Ovary (tissue), 10 donors: ENCODE measurements at places on chromosomes 1 and 21. TPM values are rescaled to one million over a fixed set of nuclear protein-coding genes. Genes with fewer than 3 reads are reported as not detected.

- DNase-seq, result no peak
These were observed 226.4 kb upstream of the C8B start for GRCh38 chr1:57192222-57192621.

DNA sequence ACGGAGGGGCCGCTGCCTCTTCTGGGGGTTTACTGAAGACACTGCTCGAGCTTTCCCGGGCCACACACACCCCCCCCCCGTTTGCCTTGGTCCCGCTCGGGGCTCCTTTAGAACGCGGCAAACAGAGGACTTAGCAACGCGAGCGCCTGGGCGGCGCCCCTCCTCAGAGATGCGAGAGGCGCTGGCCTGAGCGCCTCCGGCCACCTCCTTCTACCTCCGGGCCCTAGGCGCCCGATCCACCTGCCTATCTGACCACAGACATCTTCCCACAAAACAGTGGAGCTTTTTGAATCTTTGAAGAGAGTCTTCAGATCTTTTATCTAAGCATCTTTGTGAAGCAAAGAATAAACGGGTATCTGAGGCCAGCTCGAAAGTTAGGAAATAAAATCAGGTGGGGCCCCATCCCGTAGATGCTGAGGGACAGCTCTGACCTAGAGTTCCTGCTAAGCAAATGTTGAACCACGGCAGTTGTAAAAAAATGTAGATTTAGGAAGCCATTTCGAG lies 436 bp upstream of the TTLL7 start:
- DNase-seq, result no peak

ILDR2 gene
- 0.45 TPM for total RNA-seq

DNA sequence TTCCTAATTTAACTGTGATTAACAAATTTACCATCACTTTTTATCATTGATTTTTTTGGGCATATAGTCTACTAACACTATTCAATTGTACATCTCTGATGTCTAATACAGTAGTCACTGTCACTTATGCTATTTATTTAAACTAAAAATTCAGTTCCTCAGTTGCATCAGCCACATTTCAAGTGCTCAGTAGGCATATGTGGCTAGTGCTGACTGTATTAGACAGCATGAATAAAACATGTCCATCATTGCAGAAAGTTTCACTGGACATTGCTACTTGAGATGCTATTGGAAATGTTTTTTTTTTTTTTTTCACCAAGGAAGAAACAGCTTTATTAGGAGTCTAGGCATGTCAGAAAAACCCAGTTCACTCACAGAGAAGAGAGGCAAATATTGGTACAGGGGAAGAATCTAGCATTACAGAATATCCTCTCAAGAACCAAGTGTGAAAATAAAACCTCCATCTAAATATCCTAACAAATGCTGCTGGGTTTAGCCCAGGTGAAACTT lies 108.1 kb upstream of the GNG4 start:
- DNase-seq, result no peak

KRTAP13-2 gene
- total RNA-seq, result not detected

ADCY10 gene
- 0.05 TPM for total RNA-seq

DNA sequence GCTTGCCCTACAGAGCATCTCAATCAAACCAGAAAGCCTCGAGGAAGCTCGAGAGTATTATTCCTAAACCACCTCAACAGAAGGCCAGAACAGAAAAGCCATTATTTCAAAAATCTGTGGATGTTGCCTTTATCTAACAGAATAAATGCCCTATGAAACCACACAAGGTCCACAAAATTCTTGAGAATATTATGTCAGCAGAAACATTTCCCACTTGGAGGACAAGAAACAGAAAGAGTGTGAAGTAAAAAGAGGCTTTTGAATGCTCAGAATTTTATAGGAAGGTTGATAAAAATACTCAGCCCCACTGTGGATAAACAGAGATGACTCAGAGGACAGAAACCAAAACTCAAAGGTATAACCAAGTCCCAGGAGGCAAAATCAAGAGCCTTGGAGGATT lies 146.4 kb upstream of the LRRC7 start:
- no peak for DNase-seq

DNA sequence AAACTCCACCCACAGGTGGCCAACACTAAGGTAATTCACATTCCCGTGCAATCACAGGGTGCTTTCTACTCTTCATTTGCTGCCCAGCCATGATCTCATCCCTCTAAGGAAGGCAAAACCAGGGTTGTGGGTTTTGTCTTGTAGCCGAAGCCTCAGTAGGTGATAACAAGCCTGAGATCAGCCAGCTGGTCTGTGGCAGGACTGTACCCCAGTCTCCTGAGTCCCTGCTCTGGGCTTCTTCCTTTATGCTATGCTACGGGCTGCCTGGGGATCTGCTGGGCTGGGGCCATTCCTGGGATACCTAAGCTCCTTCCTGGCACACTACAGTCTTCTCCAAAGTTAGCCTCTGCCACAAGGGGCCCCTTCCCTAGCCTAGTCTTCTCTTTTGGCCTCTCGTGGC lies 9.8 kb downstream of the PPFIA4 start:
- no peak for DNase-seq

- no peak for DNase-seq
These were observed 232.9 kb upstream of the B3GALT2 start for GRCh38 chr1:193419295-193419694.

CRABP2 gene
- total RNA-seq, result 1.8 TPM

GRCh38 chr1:206521127-206521526 lies 13.8 kb downstream of the RASSF5 start:
- no peak for DNase-seq

PUSL1 gene
- 20.8 TPM for total RNA-seq

- DNase-seq, result no peak
These were observed 11.5 kb downstream of the KCNA2 start for GRCh38 chr1:110594456-110595352.
